Glutamatergic neuron (in vitro differentiated cells): ENCODE measurements at places on chromosomes 12 and 14. TPM values are rescaled to one million over a fixed set of nuclear protein-coding genes. Genes with fewer than 3 reads are reported as not detected.

GRCh38 chr12:87585882-87586557 lies 443.2 kb downstream of the C12orf50 start:
- no peak for DNase-seq

DNA sequence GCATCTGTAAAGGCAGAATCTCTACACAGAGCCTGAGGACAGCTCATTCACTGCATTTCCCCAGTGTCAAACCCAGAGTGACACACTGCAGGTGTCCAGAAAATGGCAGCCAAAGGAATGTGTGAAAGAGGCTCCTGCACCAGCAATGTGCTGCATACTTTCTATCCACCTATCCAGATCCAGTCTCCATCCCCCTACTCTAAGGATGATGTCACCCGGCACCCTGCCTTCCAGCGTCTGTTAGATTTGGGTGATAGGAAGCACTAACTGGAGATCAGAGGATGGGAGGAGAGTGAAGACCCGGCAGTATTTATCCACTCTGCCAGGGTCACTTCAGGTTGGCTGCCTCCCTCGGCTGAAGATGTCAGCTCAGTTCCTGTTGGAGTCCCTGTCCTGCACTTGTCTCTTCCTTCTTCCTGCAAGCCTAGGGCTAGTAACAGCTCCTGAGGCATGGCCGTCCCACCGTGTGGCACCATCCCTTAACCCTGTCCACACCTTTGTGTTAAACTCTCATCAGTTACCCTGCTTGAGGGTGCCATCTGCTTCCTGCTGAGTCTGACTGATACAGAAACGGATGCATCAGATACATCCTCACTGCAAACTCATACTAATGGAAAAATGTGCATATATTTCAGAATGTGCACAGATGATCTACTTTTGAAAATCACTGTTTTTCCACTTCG lies 13.0 kb upstream of the GPR68 start:
- no peak for DNase-seq

DNA sequence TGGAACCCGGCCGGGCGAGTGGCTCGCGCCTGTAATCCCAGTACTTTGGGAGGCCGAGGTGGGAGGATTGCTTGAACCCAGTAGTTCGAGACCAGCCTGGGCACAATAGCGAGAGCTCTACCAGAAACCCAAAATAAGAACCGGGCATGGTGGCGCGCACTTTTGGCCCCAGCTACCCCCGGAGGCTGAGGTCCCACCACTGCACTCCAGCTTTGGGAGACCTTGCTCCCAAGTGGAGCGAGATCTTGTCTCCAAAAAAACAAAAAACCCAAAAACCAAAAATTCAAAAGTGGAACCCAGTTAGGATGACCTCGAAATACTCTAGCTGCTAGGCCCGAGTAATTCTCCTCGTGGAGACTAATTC lies 769 bp upstream of the VTI1B start:
- DNase-seq, result no peak

DNA sequence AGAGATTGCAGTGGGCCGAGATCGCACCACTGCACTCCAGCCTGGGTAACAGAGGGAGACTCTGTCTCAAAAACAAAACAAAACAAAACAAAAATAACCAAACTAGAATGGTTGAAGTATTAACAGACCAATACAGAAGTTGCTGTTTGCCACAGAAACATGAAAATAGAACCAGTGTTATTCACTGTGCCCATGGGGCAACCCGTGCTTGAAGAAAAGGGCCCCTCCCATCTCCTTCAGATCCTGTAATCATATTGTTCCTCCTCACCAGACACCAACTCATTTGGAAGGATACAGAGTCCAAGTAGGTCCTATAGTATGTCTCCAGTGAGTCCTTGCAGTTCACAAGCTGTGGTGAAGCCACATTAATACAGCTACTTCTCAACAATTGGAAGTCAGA lies 30.9 kb downstream of the SLC35F4 start:
- DNase-seq, result no peak

Gene WSCD2
- 1.4 TPM for total RNA-seq

Gene MEG3
- total RNA-seq, result 0.22 TPM
